Stimulated activated CD4-positive, alpha-beta T cell treated with anti-CD3 and anti-CD28 coated beads, Interleukin-4, amount 100 ng/mL, for 48 hours (primary cell): ENCODE measurements at places on chromosomes 2 and 18.

DNA sequence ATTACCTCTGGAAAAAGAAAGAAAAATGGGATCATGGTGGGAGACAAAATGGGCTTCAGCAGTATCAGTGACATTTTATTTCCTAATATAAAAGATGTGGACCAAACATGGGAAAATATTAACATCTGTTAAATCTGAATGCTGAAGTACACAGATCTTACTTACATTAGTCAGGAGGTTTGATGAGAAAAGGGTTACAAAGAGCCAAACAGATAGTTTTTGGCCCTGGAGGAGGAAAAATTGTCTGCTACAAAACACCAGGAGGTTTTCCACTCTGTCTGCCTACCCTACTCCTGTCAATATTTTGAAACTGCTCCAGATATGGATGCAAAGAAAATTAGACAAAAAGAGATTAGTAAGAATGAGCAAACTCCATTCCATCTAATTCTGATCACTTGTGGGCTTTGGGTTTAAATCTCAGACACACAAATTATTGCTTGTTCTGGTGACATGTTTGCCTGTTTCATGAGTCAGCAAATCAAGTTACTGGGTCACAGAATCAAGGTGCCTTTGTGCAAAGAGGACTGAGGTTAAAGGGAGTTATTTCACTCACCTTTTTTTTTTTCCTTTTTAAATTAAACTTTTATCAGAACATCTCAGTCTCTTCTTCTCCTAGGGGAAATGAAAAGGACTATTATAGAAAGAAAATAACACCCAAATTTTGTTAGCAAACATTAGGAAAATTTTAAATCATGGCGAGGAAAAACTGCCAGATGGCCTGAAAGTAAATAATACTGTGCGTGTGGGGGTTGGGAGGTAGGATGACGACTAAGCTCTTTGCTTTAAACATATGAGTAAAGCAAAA lies 87.0 kb upstream of the SPATS2L start:
- no peak for DNase-seq

DNA sequence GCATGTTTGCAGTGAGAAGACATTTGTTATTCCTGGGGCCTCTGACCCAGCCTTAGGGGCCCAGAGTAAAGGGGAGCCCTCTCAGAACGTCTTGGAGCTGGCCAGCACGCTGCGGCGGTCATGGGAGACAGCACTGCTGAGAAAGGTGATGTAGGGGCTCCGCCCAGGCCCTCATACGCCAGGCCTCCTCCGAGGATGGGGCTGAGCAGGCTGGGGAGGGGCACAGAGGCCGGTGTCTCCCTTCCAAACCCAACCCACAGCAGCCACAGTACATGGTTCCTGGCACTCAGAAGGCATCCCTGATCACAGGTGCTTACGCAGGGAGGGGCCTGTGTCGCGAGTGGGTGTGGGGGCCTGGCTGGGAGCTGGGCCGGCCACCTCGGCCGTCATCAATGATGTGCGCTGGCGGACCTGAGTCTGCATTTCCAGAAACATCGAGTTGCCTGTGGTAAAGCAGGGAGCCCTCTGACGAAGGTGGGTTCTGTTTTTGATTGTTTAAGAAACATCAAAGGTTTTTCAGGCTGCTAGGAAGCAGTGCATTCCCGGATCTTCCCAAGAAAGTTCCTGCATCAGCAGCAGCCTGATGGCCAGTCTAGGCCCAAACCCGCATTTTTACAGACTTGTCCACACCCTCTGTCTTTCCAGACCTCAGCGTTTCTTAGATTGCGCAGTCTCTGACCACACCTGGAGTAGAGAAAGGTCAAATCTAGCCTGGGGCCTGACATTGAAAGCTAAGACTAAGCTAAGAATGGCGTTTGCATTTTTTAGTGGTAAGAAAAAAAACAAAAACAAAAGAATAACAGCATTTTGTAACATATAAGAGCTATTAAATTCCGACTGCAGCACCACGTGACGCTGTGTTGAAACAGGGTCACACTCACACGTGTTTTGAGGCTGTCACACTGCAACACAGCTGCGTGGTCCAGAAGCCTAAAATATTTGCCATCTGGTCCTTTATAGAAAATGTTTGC lies 51.2 kb upstream of the PXDN start:
- DNase-seq = no peak

GRCh38 chr2:95334916-95335641 lies 37.9 kb downstream of the KCNIP3 start:
- no peak for DNase-seq

GRCh38 chr2:8514796-8515758 lies 166.8 kb upstream of the ID2 start:
- peak; percentile 56 for DNase-seq

- no peak for DNase-seq
Observed at GRCh38 chr2:73072129-73072395, 550 bp upstream of the SFXN5 start.

DNA sequence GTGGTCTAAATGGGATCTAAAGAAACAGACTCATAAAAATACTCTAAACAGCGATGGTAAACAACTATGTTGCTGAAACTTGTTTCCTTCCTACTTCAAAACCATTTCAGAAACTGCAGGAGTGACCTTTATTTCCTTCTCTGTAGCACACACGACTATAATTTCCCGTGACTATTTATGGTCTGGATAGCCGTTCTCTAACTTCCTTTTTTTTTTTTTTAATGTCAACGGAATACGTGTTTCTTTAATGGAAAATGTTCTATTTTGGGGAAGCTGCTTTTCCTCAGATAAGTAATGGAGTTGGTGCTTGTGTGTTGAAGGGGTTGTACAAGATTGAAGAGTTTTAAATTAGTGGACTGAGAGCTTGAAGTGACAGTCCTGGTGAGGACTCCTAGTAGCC lies 224.1 kb downstream of the PHLPP1 start:
- no peak for DNase-seq

- DNase-seq = no peak
Observed at GRCh38 chr2:9830685-9831410, 12.4 kb upstream of the TAF1B start.

GRCh38 chr2:59588286-59588685 lies 965.2 kb downstream of the BCL11A start:
- no peak for DNase-seq

DNA sequence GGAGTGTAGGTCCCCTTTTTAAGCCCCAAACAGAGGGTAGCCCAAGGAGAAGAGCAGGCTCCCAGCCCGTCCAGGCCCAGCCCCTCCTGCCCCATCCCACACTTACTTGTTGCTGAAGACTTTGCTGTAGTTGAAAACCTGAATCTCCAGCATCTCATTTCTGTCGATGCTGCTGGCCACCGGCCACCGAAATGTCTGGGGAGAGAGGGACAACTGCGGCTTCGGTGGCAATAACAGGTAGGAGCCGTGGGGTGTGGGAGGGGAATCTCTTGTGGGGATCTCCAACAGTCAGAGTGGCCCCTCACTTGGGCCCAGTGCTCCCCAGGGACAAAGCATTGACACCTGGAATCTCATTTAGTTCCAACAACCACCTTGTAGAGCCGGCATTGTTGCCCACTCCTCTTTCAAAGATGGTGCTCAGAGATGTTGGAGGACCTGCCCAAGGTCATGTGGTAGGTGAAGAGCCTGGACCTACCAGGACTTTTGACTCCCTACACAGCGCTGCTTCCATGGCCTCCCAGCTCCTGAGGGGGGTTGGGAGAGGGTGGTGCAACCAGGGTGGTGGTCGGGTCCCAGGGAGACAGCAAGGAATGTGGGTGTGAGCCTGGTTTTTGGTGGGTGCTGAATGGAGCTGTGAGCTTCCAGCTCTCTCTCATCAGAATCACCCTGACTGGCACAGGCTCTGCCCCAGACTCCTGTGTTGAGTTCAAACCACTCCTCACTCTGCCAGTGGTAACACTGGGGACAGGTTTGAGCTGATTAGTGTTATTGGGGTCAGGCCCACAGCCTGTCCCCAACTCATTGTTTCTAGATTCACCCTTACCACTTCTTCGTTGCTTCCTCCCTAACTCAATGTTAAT lies 50.0 kb upstream of the OTOF start:
- DNase-seq = no peak

DNA sequence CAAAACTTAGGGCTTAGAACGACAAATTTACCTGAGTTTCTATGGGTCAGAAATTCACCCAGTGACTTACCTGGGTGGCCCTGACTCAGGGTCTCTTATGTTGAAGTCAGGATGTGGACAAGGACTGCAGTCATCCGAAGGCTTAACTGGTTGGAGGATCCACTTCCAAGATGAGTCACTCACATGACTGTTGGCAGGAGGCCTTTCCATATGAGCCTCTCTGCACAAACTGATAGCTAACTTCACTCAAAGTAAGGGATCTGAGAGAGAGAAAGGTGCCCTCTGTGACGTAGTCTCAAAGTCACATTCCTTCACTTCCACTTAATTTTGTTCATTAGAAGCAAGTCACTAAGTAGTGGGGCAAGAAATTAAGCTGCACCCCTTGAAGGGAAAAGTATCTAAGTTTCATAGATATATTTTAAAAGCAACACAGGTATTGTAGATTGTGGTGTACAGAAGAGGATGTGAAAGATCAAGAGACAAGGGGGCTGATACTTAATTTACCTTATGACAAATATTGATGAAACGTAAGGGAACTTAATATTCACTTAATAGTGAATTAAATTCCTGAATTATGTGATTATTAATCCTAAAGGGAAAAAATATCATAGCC lies 48.4 kb downstream of the TANK start:
- DNase-seq = no peak

- no peak for DNase-seq
Observed at GRCh38 chr2:18722101-18722500, 132.7 kb upstream of the NT5C1B start.

- no peak for DNase-seq
Observed at GRCh38 chr18:41391616-41392595, 563.1 kb upstream of the PIK3C3 start.

GRCh38 chr18:43279015-43279744 lies 1.9 kb upstream of the SYT4 start:
- DNase-seq = no peak

DNA sequence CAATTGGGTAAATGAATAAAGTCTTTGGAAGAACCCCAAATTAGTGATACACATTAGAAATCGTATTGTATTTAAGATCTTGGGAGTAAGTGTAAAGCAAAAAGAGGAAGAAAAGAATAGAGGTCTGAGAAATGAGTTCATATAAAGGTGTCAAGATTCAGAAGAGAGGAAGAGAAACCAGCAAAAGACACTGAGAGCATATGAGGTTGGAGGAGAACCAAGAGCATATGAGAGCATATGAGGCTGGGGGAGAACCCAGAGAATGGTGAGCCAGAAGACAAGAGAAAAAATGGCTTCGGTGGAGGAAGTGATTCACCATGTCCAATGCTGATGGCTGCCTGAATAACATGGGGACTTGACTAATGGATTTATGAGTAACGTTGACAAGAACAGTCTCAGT lies 620.1 kb upstream of the GCFC2 start:
- no peak for DNase-seq

DNA sequence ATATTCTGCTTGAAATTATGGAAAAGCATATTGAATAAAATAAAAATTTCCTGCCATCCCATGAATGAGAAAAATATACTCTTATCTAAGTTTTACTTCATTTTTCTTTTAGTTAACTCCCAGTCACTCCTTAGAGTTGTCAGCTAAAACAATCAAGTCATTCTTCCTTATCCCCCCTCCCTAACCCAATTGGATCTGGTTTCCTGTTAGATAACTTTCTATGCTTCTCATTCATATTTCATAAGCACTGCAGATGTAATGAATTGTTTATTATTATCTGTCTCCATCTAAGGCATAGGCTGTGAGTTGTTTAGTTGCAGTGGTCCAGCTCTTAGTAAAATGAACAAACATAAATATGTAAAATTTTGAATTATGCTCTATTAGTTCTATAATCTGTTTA lies 244.0 kb upstream of the GCFC2 start:
- DNase-seq = no peak

- no peak for DNase-seq
Observed at GRCh38 chr18:74420926-74421325, 36.2 kb downstream of the DIPK1C start.

DNA sequence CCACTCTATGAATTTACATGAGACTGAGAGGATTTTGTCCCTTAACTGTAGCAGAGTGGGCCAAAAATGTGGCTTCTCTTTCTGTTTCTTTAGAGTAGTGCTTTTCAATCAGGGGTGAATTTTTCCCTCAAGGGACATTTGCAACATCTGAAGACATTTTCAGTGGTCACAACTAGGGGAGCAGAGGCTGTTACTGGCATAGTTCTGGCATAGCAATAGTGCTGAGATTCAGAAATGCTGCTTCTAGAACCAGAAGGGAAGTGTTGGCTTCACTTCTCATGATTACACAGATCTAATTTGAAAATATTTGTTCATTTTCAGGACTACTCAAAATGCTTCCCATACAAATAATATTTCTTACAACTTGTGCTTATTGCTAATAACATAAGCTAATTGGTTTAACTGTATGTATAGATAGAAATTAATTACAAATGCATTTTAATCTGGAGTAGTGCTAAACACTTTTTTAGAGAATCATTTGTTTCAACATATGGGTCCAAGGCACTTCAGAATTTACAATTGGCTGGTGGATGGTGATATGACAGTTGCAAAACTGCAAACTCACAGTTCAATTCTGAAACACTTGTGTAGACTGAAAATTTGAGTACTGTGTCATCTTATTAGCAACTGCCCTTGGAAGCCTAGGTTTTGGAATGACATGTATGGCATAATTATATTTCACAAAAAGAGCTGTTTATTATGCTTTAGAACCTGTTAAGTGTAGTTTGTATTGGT lies 526.7 kb downstream of the THSD7B start:
- no peak for DNase-seq

DNA sequence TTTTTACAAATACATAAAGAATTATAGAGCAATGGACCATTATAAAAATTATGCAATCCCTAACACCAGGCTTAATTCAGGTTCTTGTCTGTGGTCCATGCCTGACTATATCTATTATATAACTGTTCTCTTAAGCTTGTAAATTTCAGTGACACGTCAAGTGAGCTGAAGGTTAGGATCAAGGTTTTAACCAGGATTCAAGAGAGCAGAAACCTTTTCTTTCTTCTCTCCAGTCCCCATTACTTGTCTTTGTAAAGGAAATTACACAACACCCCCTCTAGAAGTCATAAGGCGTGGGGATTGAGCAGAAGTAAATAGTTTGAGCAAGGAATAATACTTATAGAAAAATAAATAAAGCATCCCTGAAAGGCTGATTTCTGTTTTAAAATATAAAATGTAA lies 122.0 kb downstream of the ZNF521 start:
- no peak for DNase-seq
